ENCODE measurements at places on chromosomes 11 and 22. TPM values are rescaled to one million over a fixed set of nuclear protein-coding genes. Genes with fewer than 3 reads are reported as not detected.
A peak's percentile ranks its signal among the peaks of the same experiment; 100 is the strongest.

DNA sequence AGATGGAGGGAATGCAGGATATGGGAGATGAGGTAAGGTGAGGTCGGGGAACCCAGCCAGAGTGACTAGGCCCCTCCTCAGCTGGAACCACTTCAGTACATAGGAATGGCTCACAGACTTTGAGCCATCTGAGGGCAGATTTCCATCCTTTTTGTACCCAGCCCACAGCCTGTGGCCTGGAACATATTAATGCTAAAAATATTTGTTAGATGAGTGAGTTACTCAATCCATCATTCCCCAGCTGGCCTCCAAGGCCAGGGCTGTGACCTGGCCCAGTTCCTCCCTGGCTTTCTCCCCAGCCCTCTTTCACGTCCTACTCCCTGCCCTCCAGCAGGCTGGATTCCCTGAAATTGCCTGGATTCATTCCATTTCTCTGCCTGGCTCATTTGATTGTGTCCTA lies 57.2 kb upstream of the PRDM11 start:
- no peak overlapping the region for H3K27ac ChIP-seq
- H3K27me3 ChIP-seq, result no peaks in the 10 kb centered on the region
- DNase-seq, result no peak
- no peak overlapping the region for H3K4me3 ChIP-seq
- H3K4me1 ChIP-seq, result peaks cover 40% of the 10 kb centered on the region
- no peaks in the 10 kb centered on the region for H3K36me3 ChIP-seq

GP1BB gene
- total RNA-seq, result not detected

DNA sequence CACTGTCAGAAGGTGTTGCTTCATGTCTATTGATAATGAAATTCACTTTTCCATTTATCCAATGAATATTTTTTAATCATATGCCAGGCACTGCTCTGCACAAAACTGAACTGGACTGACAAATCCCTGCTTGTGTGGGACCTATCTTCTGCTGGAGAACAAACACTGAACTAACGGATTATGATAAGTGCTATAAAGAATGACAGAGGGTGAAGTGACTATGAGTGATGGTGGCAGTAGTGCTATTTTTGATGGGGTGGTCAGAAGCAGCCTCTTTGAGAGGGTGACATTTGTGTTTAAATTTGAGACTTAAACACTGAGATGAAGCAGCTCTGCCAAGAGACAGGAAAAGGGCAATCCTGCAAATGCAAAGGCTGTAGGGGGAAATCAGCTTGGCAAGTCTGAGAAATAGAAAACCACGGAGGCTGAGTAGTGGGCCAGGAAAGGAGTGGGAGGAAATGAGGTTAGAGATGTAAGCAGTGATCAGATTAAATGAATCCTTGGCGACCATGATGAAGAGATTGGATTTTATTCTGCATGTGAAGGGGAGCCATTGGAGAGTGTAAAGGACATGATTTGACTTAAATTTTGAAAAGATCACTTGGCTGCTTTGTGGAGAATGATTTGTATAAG lies 6.0 kb downstream of the TBCEL start:
- peaks cover 10% of the 10 kb centered on the region for H3K4me1 ChIP-seq
- no peak overlapping the region for H3K4me3 ChIP-seq
- no peaks in the 10 kb centered on the region for H3K27me3 ChIP-seq
- H3K27ac ChIP-seq, result no peak overlapping the region
- no peak for DNase-seq
- no peaks in the 10 kb centered on the region for H3K36me3 ChIP-seq

DNA sequence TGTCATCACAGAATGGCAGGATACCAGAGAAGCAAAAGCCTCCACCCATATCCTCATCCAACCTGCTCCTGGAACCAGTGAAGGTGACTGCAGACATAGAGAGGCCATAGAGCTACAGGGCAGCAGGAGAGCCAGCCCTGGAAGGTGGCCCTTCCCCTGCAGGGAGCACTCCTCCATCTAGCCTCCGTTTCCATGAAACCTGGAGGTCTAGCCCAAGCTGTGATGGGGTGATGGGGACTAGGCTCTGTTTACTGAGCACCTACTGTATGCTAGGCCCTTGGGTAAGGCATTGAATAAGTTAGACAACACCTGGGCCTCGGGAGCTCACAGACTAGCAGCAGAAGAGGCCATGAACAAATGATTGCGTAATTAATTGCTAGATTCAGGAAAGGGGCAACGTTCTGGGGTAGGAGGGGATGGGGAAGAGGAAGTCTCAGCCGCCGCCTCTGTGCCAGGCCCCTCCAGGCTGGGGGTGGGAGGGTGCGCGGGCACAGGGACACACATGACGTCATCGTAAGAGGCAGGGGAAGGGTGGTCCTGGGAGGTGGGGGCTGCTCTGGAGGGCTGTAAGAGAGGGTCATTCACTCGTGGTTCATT lies 784 bp upstream of the SYNGR1 start:
- peaks cover 11% of the 10 kb centered on the region for H3K27me3 ChIP-seq
- H3K4me1 ChIP-seq, result peaks cover 6% of the 10 kb centered on the region
- H3K27ac ChIP-seq, result peak overlapping the region; percentile 22
- DNase-seq, result no peak

DNA sequence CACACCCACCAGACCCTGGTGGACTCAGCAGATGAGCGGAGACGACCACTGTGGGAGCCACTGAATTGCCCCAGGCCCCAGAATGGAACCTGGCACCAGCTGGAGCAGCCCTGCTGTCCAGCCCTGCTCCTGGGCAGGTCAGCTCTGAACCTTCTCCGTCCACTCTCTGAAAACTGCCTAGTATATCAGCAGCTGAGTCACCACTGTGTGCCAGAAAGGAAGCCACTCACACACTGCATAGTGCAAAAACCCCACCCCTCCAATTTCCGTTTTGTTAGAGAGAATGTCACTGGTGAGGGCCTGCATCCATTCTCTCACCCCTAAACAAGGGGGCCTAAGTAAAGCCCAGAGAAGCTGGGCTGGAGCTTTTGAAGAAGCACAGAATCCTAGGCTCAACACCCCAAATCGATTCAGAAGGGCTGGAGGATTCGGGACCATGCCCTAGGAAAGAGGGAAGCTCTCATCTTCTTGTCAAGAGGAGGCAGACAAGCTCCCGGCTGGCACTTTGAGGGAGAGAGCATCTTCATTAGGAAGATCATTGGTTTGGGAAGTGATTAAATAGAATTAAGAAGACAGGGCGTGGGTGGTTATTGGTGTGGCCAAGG lies 44.5 kb downstream of the GALNT18 start:
- DNase-seq, result no peak
- H3K4me3 ChIP-seq, result no peak overlapping the region
- H3K36me3 ChIP-seq, result no peaks in the 10 kb centered on the region
- H3K4me1 ChIP-seq, result no peaks in the 10 kb centered on the region
- no peaks in the 10 kb centered on the region for H3K27me3 ChIP-seq

- H3K27ac ChIP-seq, result no peak overlapping the region
- no peaks in the 10 kb centered on the region for H3K27me3 ChIP-seq
- no peak for DNase-seq
- H3K36me3 ChIP-seq, result no peaks in the 10 kb centered on the region
- no peak overlapping the region for H3K4me3 ChIP-seq
These were observed 56.6 kb upstream of the PRDM11 start for GRCh38 chr11:45089676-45090499.

- no peak for DNase-seq
- no peak overlapping the region for H3K27ac ChIP-seq
- no peak overlapping the region for H3K4me3 ChIP-seq
- no peaks in the 10 kb centered on the region for H3K27me3 ChIP-seq
- no peaks in the 10 kb centered on the region for H3K4me1 ChIP-seq
These were observed 70.5 kb downstream of the LINC01488 start for GRCh38 chr11:69551963-69552362.

DNA sequence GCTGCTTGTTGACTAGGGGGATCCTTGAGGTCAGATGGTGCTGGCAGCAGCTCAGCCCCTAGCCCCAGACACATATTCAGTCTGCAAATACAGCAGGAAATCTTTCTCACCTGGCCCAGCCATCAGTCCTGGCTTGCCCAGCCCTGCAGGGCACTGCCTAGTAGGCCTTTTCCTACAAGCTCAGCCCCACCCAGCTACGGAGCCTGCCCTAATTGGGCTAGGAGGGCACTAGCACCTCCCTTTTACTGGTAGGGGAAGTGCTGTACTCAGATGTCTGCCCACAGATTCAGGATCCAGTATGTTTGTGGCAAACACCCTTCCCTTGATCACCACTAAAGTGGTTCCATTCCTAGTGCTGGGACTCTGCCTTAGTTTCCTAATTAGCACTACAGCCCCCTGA lies 257.1 kb upstream of the CADM1 start:
- DNase-seq, result no peak
- H3K4me1 ChIP-seq, result no peaks in the 10 kb centered on the region
- H3K36me3 ChIP-seq, result no peaks in the 10 kb centered on the region
- H3K4me3 ChIP-seq, result no peak overlapping the region

DNA sequence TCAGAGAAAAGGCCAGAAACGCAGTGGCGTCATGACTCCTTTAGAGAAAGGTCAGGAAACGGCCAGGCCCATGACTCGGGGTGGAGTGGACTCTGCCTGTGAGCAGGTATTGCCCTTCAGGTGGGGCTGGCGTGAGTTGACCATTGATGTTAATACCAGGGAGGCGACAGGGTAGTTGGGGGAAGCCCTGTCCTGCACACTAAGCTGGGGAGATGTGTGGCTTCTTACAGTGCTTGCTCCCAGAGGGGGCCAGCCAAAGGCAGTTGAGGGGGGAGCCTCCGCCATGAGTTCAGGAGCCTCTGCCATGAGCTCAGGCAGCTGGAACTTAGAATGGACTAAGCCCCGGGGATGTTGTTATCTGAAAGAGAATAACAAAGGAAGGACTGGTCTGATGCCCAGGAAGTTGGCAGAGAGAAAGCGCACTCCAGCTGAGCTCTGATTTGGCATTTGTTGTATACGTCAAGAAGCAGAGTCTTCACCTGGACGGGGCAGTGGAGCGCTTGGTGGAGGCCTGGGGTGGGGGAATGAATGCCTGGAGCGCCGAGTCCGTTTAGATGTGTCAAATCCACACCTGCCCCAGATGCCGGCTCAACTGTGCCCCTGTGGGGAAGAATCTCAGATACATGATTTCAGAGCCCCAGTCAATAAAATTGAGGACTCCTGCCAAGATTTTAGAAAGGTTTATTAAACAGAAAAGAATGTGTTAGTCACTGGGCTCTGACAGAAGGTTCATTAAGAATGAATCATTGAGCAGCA lies 222.5 kb downstream of the TBC1D22A start:
- no peaks in the 10 kb centered on the region for H3K4me1 ChIP-seq
- H3K4me3 ChIP-seq, result no peak overlapping the region
- DNase-seq, result no peak
- H3K36me3 ChIP-seq, result no peaks in the 10 kb centered on the region
- H3K27ac ChIP-seq, result no peak overlapping the region
- H3K27me3 ChIP-seq, result no peaks in the 10 kb centered on the region

GRCh38 chr11:111409915-111410314 lies 30.8 kb upstream of the POU2AF1 start:
- H3K27ac ChIP-seq, result no peak overlapping the region
- no peak for DNase-seq
- no peak overlapping the region for H3K4me3 ChIP-seq
- no peaks in the 10 kb centered on the region for H3K27me3 ChIP-seq
- no peaks in the 10 kb centered on the region for H3K36me3 ChIP-seq
- H3K4me1 ChIP-seq, result peaks cover 4% of the 10 kb centered on the region
